Ovary (tissue), 10 donors: ENCODE measurements at places on chromosomes 6 and 20.

GRCh38 chr20:31587545-31588389 is 17.3 kb upstream of the ID1 start:
- DNase-seq: no peak

GRCh38 chr20:32226391-32226790 is 18.7 kb downstream of the POFUT1 start:
- no peak for DNase-seq

GRCh38 chr6:42021847-42022754 is 28.2 kb upstream of the TAF8 start:
- no peak for DNase-seq

GRCh38 chr6:44800171-44800783 is 412.8 kb downstream of the CDC5L start:
- no peak for DNase-seq

DNA sequence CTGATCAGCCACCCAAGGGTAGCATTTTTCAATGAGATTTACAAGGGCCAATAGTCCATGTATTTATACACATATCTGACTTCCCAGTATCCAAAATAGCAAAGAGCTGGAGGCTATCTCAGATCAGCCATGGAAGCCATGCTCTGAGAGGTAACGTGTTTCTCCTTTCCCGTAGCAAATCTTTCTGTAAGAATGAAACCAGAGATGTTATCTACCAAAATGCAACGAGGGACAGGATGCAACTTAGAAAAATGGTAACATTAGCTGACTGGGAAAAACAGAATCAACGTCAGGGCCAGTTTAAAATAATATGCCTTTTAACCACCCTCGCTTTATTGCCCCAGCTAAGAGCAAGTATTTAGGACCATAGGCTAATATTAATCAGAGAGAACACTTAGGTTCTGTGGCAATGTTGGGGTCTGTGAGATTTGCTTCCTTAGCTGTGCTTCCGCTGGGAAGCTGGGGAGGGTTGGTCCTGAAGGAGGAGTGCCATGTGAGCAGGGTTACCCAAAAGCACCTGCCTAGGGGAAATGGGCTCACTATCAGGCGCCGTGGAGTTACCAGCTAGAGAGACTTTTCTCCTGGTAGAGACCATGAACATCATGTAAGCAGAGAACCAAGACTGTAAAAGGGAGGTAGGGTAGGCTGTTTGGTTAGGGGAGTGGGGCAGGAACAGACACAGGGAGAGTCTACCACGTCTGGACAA is 1.2 kb downstream of the ZNF831 start:
- no peak for DNase-seq

- DNase-seq: no peak
These were observed 116.0 kb upstream of the MRPS10 start for GRCh38 chr6:42333612-42334011.

- DNase-seq: no peak
These were observed 12.2 kb upstream of the LRP11 start for GRCh38 chr6:149876241-149876933.

- DNase-seq: peak; percentile 51
These were observed 15.1 kb upstream of the ZNF217 start for GRCh38 chr20:53608456-53609452.
